ENCODE measurements at places on chromosomes 4 and X.

DNA sequence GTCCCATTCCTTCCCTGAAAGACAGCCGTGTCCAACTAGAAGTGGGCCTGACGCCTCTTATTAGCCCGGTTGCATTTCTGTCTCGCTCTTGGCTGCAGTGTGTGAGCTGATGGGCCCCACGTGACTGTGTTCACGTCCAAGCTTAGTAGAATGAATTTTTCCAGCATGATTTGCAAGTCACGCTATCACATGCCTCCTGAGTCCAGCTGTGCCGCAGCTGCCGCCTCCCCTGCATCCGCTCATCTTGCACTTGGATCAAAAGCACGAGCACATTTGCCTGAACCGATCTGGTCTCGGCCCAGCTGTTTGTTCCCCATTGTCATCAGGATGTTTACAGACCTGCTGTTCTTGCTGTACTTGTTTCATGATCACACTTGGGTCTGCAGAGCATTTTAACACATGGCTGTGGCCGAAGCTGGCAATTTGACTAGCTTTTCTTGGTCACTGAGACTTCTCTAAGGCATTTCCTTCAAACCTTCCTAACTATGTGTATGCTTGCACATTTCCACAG is 126.5 kb downstream of the KIT start:
- no peak for DNase-seq

DNA sequence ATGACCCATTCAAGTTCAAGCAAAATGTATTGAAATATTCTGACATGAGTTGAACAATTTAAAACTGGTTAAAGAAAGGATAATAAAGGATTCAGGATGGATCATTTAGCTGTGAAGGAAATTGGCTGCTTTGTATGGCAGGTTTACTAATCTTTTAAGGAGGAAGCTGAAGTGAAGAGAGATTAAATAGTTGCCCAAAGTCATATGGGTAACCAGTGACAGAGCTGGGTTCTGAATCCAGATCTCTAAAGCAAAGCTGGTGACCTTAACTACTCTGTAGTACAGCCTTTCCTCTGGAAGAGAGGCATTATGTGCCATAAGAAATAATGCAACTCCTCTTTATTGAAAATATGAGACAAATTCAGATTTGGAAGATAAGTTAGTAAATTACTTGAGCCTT is 22.8 kb downstream of the FHIP1A start:
- DNase-seq: no peak

GRCh38 chrX:2317527-2318055 is 183.2 kb downstream of the DHRSX start:
- DNase-seq: no peak

GRCh38 chr4:109191216-109191615 is 111.2 kb downstream of the COL25A1 start:
- DNase-seq: no peak

GRCh38 chrX:7614616-7615015 is 228.4 kb upstream of the VCX start:
- no peak for DNase-seq

DNA sequence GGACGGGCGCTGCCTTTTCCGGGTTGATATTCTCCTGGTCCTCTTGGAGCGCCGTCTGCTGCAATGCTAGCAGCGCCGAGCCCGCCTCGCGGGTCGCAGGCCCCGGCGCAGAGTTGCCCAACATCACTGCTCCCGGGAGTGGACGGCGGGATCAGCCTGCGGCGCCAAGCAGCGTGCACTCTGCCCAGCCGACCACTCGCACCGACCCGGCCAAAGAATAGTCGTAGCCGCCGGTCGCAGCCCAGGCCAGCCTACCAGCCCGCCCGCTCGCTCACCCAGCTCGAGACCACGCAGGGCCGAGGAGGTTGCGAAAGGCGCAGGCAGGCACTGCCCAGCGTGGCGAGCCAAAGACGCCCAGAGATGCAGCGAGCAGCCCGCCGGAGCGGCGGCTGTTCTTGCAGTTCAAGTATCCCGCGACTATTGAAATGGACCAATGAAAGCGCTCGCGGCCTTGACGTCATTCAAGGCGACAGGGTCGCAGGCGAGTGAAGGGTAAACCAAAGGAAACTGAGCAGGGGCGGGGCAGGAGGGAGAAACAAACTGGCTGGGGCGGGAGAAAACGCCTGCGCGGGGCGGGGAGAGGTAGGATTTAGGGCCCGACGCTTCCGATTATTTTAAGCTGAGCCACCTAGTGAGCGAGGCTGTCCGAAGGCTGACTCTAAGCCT is at the start of gene CCNA2:
TSS of gene CCNA2 (minus strand) at position 379 of the 666 bp plus-strand sequence. CDS start at position 124, 255 bp downstream.
- DNase-seq: peak; percentile 88

DNA sequence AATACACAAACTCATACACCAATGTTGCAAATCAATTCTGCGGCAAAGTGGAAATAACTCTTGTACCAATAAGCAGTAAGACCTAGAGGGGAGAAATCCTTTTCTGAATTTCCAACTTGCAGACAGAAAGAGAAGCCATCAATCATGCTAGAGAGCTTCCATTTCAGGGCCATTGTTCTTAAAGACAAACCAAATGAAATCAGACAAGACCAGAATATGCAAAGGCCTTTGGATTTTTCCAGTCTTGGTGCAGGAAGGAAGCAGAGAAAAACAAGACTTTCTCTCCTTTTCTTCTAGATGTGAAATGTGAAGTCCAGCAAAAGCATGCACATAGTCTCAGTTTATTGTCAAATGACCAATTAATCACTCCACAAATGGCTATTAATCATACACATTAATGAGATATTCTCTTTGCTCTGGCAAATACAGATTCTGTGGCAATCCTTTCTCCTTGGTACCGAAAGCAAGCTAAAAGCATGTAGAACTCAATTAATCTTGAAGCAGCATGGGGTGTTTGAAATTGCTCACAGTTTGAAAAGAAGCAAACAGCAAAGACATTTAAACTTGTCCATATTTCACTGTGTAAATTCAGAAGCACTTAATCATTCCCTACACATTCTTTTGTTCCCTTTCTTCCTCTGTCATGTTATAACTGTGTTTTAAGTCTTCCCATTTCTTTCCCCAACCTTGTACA is 466.1 kb downstream of the GPAT3 start:
- no peak for DNase-seq

DNA sequence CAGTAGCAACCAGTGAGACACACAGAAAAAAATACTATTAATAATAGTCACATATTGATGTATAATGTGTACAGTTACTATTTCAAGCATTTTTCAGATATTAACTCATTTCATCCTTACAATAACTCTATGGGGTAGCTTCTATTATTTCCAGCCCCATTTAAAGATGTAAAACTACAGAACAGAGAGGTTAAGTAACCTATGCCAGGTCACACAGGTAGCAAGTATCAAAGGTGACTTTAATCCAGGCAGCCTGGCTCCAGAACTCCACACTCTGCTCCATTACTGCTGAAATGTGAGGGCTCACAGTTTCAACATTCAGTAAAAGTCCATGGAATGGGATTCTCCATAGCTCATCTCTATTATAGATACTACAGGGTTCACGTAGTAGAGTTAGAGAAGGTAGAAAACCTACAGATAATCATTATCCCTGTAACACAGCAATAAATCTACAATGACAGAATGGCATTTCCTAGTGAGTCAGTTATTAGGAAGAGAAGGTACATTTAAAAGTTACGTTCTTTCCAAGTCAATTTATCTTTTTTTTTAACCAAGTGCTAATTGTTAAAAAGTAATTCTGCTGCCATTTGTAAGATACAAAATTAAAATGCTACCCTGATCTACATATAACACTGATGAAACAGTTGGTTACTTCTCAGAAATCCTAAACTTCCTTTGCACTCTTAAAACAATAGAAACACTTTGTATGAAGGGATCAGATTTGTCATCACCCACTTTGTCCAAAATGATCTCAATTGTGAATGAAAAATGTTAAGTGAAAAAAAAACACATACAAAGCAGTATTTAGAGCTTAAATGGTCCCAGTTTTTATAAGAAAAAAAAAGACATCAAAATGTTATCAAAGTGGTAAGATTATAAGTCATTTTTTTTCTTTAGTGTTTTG is 18.7 kb downstream of the RELL1 start:
- DNase-seq: no peak

GRCh38 chrX:148417934-148418333 is 82.5 kb upstream of the AFF2 start:
- no peak for DNase-seq

DNA sequence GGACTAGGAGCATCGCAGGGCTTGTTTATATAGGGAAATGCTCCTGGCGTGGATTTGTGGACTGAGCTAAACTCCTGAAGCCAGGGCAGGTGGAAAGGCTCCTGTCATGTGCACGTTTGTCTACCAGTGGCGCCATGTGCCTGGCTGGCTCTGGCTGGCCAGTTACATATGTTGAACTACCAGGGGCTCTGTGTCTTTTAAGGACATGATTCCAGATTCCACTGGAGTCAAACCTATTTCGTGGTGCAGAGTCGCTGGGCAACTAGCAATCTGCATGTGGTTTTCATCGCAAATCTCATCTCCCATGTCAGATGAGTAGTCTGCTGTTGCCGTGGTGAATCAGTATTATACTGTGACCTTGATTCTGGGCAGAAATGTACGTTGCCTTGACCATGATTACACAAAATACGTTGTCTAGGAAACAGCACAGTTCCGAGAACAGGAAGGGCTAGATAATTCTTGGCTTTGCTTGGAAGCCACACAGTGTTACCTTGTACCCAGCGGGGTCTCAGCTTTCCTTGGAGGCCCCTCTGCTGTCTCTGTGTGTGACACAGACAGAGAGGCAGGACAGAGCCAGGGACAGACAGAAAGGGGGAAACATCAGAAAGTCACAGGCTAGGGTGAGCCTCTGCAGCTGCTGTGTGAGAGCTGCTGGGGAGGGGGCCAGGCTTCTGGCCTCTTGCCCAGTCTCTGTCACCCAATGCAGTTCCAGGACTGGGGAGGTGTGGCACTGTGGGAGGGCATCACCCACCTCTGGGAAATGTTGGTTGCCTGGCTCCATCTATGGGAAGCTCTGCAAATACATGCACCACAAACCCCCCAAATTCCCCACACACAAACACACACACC is 19.2 kb downstream of the PNMA6E start:
- DNase-seq: no peak

- DNase-seq: no peak
Measured at GRCh38 chr4:69584135-69584534, 55.3 kb downstream of the UGT2A2 start.

DNA sequence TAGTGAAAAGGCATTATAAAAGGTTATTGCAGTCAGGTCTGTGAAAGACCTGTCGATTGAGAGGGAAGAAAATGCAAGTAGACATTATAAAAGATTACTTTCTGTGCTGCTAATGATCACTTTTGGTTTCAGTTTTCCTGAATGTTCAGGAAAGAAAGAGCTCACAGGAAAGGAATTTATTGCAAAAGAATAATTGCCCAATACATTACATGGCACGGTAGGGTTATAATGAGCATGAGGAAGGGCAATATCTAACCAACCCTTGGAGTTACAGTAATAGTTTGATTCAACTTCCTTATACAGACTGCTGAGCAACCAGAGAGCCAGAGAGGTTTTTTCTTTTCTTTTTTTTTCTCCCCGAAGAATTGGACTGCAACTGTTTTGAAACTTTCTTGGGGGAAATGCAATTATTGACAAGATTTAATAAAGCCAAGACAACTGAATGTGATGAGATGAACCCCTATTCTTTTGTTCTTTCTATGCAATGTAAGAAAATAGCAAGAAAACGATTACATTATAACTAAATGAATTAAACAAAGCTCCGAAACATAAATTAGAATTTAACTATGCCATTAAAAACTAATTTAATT is 247.0 kb downstream of the C4orf33 start:
- no peak for DNase-seq

- DNase-seq: no peak
Measured at GRCh38 chrX:1609762-1610161, 5.1 kb upstream of the ASMT start.

- no peak for DNase-seq
Measured at GRCh38 chrX:135324463-135324862, 15.2 kb downstream of the ETDC start.

- no peak for DNase-seq
Measured at GRCh38 chrX:17377091-17377717, 2.2 kb downstream of the NHS start.

GRCh38 chr4:153062652-153063168 is 126.6 kb downstream of the FHDC1 start:
- DNase-seq: no peak

DNA sequence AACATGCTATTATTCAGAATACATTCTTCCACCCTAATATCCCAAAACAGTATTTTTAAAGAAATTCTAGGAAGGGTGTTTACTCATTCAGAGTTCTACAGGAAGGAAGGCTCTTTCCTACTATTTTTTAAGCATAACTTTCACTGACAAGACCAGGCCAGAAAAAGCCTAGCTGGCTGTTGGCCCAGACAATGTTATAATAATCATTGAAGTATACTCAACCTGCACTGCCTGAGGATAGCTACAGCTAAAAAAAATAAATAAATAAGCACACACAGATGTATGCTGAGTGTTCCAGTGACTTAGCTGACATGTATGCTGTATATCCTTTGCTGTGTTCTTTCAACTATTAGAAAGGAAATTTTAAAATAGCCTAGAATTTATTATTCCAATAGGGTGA is 145.8 kb upstream of the SPRY1 start:
- DNase-seq: no peak

- no peak for DNase-seq
Measured at GRCh38 chrX:13661735-13662288, 8.9 kb downstream of the TCEANC start.

GRCh38 chrX:40009462-40009851 is 88.3 kb downstream of the BCOR start:
- DNase-seq: no peak

DNA sequence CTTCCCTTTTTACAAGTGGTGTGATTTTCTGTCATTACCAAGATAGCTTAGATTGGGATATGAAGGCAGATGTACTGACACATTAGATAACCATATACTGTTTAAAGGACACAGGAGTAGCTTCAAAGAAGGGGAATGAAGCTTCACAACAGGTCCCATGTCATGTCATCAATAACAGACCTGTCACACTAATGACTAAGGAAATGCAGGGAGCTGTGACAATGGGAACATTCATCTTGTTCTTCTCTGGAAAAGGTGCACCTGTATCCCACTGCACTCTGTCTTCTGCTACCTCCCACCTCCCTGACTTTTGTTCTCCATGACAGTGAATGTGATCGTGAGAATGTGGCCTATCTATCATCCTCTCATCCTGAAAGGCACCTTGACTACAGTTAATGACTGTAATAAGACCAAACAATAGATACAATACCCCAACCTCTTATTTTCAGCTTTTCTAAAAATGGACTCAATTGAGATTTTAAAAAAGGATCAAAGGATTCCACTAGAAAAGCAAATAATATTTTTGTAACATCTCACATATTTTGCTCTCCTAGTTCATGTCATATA is 472.5 kb downstream of the STPG2 start:
- no peak for DNase-seq

GRCh38 chrX:130578906-130579305 is 177.1 kb downstream of the RBMX2 start:
- no peak for DNase-seq

GRCh38 chr4:41709844-41710481 is 38.6 kb downstream of the PHOX2B start:
- DNase-seq: no peak

- DNase-seq: no peak
Measured at GRCh38 chrX:134688839-134689238, 30.6 kb upstream of the PLAC1 start.

DNA sequence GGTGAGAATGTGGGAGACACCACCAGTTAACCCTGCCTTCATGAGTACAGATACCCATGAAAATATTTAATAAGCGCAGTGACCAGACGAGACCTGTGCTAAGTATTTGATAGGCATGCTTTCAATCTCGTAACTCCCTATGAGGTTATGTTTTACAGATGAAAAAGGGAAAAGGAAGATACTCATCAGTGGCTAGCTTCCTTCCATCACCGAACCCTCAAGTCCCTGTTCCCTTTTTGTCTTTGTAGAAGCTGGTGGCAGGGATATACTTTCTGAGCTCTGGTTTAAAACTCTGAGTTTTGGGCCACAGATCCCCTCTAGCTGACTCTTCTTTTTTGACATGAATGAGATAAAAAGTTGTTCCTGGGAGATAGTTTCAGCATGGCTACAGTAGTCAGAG is 26.3 kb downstream of the AFF1 start:
- no peak for DNase-seq

All from stimulated activated CD8-positive, alpha-beta memory T cell treated with anti-CD3 and anti-CD28 coated beads, Interleukin-4, amount 100 ng/mL, for 1 hour (primary cell).